ENCODE measurements at places on chromosomes 2 and 18.

DNA sequence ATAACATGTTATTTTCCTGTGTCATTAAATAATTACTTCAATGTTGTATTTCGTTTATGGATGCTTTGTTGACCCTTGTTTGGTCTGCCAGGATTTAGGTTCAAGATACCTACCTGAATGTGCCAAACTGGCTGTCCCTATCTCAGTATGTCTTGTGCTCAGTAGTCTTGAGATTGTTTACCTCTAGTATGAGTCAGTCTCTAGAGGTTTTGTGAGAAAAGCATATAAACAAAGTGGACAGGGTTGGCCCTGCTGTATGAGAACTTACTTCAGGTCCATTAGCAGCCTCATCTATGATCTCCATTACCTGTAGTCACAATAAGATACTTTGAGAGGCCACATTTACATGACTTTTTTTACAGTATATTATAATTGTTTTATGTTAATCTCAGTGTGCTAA is 17.8 kb downstream of the DDX18 start:
- H3K27ac ChIP-seq: no peak overlapping the region
- H3K4me1 ChIP-seq: peaks cover 4% of the 10 kb centered on the region
- no peak overlapping the region for H3K4me3 ChIP-seq
- no peaks in the 10 kb centered on the region for H3K27me3 ChIP-seq
- H3K36me3 ChIP-seq: peaks cover 35% of the 10 kb centered on the region

GRCh38 chr2:171703574-171704347 is 16.5 kb downstream of the DYNC1I2 start:
- H3K27ac ChIP-seq: peak overlapping the region; percentile 38
- H3K4me1 ChIP-seq: peaks cover 10% of the 10 kb centered on the region
- H3K36me3 ChIP-seq: peaks cover 14% of the 10 kb centered on the region
- H3K4me3 ChIP-seq: no peak overlapping the region

DNA sequence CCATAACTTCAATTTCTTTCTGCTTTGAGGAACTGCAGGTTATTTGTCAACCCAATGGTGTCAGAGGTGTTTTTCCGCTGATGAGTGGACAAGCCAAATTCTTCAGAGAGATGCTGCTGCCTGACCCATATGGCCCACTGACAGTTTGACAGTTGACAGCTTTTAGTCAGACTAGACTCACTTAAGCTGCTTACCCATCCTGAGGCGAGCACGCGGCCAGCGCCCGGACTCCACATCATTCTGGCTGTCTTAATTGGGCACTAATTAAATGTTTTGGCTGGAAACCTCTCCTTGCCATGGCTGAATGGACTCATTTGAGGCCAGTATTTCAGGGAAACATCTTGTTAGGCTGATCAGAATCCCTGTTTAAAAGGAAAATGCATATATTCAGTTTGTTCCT is 316.1 kb upstream of the FANCL start:
- H3K27me3 ChIP-seq: no peaks in the 10 kb centered on the region
- no peaks in the 10 kb centered on the region for H3K36me3 ChIP-seq
- peak; percentile 0 for DNase-seq
- no peak overlapping the region for H3K27ac ChIP-seq

GRCh38 chr2:178796079-178796677 is 11.0 kb downstream of the TTN start:
- no peaks in the 10 kb centered on the region for H3K36me3 ChIP-seq
- no peak overlapping the region for H3K27ac ChIP-seq
- no peak overlapping the region for H3K4me3 ChIP-seq
- H3K4me1 ChIP-seq: no peaks in the 10 kb centered on the region
- H3K27me3 ChIP-seq: no peaks in the 10 kb centered on the region

DNA sequence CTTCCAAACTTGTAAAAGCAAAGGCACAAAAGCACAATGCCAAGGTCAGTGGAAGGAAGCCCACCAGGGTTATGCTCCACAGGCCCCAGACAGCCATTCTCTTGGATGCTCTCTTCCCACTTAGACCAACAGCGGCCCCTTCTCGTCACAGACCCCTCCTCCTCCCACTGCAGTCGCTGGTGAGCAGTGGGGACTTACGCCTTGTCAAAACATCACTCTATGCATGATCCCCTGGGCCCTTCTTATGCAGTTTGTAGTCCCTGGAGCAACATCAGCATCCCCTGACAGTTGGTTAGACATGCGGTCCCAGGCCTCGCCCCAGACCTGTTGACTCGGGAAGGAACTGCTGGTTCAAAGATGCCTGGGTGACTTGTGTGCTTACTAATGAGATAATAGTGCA is 376.0 kb upstream of the KLHL29 start:
- H3K4me1 ChIP-seq: no peaks in the 10 kb centered on the region
- no peaks in the 10 kb centered on the region for H3K27me3 ChIP-seq
- DNase-seq: no peak
- H3K27ac ChIP-seq: no peak overlapping the region

DNA sequence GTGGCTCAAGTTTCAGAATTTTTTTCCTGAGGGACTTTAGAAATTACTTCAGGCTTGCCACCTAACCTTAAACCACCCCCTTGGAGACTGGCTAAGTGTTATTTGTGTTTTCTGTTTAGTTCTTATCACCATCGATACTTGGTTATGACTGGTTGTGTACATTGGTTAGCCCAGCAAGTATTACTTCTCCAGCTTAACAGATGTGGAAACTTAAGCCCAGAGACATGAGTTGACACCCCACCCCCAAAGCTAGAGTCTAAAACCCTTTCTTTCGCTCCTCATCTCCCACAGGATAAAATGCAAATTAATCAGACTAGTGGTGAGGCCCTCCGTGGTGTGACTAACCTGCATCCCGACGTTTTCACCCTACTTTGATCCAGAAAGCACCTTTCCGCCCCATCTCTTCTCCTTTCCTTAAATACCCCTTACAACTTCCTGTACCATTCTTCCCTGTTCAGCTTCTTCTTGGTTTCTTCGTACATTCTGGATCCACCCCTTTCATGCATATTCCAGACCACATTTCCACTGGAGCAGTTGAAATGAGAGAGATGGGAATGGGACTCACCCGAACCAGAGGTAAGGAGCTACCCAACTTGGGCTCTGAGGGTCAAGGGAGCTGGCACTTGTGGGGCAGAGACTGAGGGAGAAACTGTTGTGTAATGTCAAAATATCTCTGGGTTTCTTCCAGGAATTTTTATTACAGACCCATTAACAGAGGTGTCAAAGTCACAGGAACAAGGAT is 819 bp upstream of the MAP3K2 start:
- peaks cover 34% of the 10 kb centered on the region for H3K4me1 ChIP-seq
- H3K27ac ChIP-seq: peak overlapping the region; percentile 85
- H3K27me3 ChIP-seq: no peaks in the 10 kb centered on the region
- peak; percentile 69 for DNase-seq
- no peaks in the 10 kb centered on the region for H3K36me3 ChIP-seq
